ENCODE measurements at places on chromosomes 1 and 21.

DNA sequence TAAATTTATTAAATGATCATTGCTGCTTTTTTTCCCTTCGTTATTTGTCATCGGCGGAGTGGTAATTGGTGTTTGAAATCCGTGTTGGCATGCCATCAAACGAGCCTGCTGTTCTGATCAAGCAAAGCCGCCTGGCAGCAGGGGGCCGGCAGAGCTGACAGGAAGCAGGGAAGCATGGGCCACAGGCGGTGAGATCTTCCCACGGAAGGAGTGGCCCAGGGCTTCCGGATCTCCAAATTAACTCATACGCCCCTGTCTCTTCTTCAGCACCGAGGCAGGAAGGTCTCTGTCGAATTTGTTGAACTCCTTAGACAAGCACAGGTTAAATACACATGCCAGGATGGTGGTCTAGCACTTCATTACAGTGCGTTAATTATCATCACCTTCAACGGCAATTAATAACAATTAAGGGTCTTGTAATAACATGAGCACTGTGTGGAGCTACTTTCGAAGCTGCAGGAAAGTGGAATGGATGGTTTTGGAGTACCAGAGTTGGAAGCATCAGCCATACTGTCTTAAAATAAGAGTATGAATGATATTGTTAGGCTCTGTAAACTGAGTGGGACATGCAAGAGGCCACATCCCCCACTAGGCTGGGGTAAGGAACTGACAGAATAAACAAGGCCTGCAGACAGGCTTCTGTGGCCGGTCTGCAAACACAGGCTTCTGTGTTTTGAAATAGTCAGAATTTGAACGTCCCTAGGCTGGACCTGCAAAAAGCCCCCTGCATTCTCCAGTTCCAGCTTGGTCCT is 199.4 kb upstream of the DAB1 start:
- no peak for DNase-seq

DNA sequence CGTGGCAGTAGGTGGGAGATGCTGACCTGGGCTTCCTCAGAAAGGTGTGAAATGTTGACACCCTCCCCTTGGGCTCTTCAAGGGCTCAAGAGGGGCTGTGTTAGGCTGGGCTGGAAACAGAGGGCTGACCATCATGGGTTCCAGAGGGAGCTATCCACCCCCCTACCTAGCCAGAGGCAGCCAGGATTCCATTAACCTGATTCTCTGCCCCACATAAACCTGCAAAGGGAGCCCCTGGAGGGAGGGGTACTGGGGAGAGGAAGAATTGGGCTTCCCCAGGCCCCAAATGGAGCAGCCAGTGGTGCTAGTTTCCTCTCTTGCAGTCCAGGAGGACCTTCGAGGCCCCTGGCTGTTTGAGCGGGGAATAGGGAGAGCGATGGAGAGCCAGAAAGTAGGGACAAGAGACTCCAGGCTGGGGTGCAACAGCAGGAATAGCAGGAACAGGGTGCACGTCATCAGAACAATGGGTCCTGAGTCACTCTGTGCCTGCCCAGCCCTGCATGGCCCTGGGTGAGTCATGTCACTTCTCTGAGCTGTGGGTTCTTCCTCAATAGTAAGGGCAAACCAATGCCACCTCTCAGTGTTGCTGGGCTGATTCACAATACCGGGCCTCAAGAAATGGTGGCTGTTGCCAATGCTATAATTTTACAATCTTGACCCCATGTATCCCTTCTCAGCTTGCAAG is 121.2 kb downstream of the EPHB2 start:
- no peak for DNase-seq

DNA sequence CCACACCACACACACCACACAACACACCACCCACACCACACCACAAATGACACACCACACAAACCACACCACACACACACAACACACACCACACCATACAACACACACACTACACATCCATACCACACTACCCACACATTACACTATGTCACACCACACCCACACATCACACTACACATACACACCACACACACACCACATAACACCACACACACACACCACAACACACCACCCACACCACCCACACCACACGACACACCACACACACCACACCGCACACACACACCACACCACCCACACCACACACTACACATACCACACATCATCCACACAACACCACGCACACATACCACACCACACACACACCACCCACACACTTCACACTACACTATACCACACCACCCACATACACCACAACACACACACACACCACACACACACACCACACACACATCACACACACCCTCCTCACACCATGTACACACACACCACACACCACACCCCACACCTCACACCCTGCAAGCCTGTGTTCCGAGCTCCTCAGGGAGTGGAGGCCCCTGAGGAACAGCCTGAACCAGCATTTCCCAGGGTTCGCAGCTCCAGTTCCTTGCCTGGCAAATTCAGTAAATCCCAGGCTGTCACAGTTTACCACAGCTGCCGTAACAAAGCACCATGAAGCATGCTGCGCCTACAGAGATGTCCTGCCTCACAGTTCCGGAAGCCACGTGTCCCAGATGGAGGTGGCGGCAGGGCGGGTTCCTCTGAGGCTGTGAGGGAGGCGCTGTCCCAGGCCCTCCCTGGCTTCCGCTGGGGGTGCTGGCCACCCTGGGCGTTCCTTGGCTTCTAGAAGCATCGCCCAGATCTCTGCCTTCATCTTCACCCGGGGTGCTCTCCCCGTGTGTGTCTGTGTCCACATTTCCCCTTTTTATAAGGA is 69.8 kb upstream of the ATP5PO start:
- no peak for DNase-seq

GRCh38 chr1:29245876-29246275 is 9.6 kb downstream of the PTPRU start:
- no peak for DNase-seq

- no peak for DNase-seq
Measured at GRCh38 chr1:86636898-86637297, 67.5 kb upstream of the SH3GLB1 start.

DNA sequence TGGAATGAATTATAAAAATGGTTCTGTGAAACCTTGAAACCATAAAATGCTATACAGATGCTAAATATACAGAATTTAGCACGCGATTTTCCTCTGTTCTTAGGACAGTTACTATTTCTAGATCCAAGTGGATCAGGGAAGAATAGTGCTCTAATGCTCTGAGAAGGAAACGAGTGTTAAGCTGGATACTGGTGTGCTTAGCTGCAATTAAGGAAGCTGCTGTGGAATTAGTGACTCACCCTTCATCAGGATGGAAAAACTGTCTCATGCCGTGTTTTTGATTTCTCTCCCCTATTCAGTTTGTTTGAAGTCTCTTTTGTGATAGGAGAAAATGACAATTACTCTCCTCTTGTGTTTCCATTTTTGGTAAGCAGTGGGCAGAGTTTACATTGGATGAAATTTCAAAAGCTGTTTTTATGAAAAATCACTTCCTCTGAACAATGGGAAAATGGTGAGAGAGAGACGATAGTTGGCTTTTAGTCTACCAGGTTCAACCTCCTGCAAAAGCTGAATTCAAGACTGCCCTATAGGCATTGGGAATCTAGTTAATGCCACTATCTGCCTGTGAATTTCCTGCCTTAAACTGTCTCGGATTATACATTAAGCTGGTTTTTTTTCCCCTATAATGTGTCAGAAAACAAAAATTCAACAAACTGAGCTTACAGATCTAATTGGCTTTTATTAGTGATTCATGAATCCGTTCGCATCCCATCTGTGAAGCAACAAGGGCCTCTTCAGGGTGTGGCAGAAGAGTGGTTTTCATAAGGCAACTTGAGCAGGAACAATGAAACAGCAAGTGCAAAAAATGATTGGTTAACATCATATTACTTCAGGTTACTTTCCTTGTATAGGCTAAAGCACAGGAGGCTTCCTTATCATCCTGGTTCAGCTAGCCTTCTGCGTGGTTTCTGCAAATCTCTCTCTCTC is 179.8 kb downstream of the ST6GALNAC3 start:
- no peak for DNase-seq

- DNase-seq: no peak
Measured at GRCh38 chr1:82801176-82801575, 1000.4 kb downstream of the ADGRL2 start.
